ENCODE measurements at places on chromosomes 6 and 20.
A peak's percentile ranks its signal among the peaks of the same experiment; 100 is the strongest.

- DNase-seq = peak; percentile 5
Observed at GRCh38 chr20:38723848-38724625, at the start of gene SLC32A1. TSS of gene SLC32A1 (plus strand) at chr20:38724486. CDS start at chr20:38724725, 239 bp downstream.

- DNase-seq = no peak
Observed at GRCh38 chr20:5731753-5732366, 18.3 kb upstream of the SHLD1 start.

- DNase-seq = no peak
Observed at GRCh38 chr6:111837641-111838500, 35.4 kb downstream of the FYN start.

GRCh38 chr20:50042370-50043313 lies 59.9 kb downstream of the SNAI1 start:
- no peak for DNase-seq

DNA sequence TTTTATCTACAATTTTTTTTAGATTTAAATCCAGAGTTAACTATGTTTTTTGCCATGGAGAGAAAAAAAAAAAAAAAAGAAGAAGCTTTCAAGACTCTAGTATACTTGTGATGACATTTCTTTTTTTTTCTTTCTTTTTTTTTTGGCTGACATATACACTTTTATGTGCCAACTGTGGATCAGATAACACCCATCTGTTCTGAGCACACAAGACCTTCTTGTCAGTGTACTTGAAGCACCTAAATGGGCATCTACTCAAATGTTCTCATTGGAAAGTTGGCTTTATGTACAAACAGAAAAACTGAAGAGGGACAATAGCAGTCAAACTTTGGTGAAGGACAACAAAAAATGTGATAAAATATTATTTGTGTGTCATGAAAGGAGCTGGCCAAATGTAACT lies 904.5 kb downstream of the GRIK2 start:
- DNase-seq = no peak

- DNase-seq = no peak
Observed at GRCh38 chr20:45823949-45824835, 2.9 kb downstream of the TNNC2 start.

- peak; percentile 27 for DNase-seq
Observed at GRCh38 chr6:170279977-170280688, 10.7 kb downstream of the DLL1 start.

DNA sequence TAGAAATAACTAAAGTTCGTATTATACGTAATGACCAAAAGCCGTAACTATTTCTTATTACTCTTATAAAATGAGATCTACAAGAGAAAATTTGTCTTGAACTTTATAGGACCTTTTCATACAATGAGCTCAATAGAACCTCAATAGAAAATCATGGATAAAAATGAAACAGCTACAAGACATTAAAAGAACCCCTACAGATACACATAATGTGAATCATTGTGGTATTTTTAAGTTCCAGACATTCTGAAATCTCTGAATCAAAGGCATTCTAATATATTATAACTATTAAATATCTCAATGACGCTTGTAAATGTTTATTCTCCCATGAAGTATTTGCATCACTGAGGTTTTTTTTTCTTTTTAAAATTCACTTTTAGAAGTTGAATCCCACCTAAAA lies 22.2 kb upstream of the POU3F2 start:
- DNase-seq = no peak

- DNase-seq = no peak
Observed at GRCh38 chr6:166671434-166672081, 44.5 kb upstream of the RPS6KA2 start.

DNA sequence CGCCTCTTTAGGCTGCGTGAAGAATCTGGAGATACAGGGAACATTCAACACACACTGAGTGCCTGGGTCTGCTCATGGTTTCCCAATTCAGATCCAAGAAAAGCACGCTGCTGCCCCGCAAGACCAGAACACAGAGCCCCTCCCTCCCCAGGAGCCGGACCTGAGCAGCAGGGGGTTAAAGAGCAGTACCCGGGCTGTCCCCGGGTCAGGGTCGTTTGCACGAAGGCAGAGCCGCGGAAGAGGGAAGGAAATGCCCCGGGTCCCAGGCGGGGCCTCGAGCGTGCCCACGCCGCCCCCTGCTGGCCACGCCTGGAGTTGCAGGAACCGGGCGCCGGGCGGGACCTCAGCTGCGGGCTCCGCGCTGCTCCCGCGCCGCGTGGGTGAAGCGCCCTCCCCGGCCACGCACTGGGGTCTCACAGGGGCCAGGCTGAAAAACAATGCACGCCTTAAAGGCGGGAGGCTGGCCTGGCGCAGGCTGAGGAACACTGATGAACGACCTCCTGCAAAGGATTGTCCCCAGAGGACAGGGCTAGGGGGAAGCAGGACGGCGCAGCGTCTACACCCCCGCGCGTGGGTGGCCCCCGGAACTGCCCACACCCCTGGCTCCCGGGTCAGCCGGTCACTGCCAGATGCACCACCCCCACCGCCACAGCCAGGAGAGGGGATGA lies 48.9 kb downstream of the ANKRD60 start:
- peak; percentile 50 for DNase-seq

DNA sequence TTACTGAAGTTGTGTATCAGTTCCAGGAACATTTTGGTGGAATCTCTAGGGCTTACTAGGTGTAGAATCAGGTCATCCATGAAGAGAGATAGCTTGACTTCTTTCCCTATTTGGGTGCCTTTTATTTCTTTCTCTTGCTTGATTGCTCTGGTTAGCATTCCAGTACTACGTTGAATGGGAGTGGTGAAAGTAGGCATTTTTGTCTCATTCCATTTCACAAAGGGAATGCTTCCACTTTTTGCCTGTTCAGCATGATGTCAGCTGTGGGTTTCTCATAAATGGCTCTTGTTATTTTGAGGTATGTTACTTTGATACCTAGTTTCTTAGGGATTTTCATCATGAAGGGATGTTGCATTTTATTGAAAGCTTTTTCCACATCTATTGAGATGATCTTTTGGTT lies 195.3 kb downstream of the MOXD1 start:
- DNase-seq = no peak

Measured in stimulated activated CD4-positive, alpha-beta T cell treated with anti-CD3 and anti-CD28 coated beads, TNF-alpha, amount 100 ng/mL, for 48 hours (primary cell).